ENCODE measurements at places on chromosomes 13 and 19. TPM values are rescaled to one million over a fixed set of nuclear protein-coding genes. Genes with fewer than 3 reads are reported as not detected.

DNA sequence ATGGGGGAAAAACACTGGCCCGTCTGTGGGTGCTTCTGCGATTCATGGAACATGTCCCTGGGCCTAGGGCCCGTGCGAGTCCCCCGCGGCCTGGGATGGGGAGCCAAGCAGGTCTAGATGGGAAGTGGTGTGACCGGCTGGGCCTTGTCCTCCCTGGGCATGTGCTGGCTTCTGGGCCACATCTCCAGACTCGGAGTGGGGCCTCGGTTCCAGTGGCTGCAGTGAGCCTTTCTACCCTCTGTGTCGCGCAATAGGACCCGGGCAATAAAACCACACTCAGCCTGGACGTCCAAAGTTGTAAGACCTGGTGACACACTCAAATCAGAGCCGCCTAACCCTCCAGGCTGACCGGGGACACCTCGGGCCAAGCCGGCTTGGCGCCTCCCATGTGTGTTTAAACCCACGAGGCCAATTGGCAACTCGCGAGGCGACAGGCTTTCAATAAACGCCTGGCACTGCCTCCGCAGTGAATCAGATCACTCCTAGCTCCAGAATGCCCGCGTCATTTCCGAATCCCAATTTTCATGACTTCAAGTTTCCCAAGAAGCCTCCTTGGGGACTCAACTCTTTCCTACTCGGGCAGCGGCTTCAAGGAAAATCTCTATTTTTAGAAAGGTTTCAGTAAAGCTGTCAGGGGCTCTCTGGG lies 57.3 kb downstream of the KLF2 start:
- DNase-seq: peak; percentile 33

GRCh38 chr13:92346046-92346445 lies 880.6 kb upstream of the GPC6 start:
- DNase-seq: no peak

DNA sequence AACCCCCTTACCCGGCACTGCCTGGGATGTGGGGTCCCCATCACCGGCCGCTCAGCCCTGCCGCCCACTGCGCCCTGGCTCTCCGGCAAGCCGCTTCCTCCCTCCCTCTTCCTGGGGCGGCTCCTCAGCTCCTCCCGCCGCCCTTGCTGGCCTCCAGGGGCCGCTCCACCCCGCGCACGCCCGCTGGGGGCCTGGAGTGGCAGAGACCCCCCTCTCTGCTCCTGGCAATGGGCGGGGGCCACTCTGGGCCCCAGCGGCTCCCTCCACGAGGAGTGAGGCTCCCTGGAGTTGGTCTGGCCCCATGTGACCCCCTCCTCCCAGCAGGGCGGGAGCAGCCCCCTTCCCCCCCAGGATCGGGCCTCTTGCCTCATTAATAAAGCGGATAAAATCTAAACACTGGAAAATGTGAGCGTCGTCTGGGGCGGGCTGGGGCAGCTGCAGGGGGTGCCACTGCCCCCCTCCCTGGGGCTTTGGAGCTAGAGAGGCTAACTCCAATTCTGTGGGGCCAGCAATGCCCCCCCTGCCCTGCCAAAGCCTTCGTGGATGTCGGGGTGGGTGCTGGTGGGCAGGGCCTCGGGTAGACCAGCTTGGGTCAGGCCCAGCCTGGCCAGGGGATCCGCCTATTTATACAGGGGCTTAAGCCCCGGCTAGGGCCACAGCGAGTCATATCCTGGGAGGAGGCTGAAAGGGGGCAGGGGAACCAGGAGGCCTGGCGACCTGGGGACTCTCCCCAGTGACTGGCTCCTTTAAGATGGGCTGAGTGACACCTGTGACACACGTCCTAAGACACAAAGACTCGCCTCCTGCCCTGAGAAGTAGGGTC lies at the start of gene PTGER1:
Gene PTGER1, minus strand, starts transcription at position 104 of the 823 bp plus-strand sequence. CDS start 1,034 bp downstream, outside the sequence.
- DNase-seq: no peak

GRCh38 chr19:3443840-3444694 lies 36.3 kb downstream of the SMIM24 start:
- DNase-seq: no peak

DNA sequence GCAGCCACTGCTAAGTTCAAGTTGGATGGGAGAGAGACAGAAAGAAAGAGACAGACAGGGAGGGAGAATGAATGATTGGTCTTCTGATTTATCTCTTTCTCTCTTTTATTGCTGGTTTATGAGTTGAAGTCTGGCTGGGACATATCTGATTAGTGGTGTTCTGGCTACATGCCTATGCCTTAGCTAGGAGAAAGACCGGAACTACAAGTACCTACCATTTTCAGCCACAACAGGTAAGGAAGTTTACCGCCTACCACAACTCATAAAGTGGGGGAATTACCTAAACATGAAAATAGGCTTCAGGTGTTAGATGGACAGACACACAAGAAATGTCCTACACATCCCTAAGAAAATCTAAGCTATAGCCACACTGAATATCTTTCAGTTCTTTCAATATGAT lies 36.6 kb upstream of the GPC6 start:
- DNase-seq: no peak

DNA sequence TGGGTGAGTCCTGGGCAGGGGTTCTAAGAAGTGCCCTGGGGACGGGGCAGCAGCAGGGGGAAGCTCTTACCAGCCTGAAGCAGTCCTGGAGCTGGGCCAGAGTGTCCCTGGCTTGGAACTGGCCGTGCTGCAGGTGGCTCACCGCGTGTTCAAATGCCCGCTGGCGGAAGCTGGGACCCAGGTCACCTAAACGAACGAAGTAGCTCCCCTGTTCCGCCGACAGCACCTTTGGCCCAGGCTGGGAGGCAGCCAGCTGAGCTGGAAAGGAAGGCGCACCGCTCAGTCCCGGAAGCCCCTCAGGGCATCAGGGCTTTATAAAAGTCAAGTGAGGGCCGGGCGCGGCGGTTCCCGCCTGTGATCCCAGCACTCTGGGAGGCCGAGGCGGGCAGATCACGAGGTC lies 9.6 kb downstream of the PLIN4 start:
- DNase-seq: no peak

GRCh38 chr19:29576761-29577648 lies 29.1 kb upstream of the POP4 start:
- no peak for DNase-seq

DNA sequence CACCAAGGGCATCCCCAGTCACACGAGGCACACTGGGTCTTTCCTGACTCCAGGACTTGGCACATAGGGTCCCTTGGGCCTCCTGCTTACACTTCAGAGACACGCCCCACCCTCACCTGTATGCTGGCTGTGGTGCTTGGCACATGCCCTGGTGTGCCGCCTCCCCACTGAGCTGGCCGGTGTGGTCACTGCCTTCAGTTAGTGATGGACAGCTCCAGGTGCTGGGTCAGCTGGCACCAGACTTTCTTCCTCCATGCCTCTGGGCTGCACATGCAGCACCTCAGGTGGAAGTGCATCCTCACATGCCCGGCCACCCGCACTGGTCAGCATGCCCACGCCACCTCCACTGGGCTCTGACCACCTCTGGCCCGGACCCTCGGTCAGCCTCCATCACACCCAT lies 52.9 kb downstream of the KLF2 start:
- no peak for DNase-seq

GRCh38 chr19:8501981-8502380 lies 459 bp downstream of the PRAM1 start:
- no peak for DNase-seq

DNA sequence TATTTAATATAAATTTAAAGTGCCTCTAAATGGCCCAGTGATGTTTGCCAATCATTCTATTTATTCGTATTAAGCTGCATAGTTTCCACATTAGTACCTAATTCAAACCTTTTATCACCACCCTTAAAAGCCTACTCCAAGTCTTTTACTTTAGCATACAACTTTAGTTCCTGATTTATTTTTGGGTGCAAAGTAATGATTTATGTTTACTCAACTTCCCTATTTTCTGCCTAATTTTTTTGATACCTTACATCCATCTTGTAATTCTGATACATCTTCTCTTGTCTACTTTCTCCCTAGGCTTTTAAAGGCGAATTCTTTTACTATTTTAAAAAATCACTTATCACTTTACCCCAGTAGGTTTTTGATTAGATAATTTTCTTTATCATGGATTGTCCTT lies 2651.1 kb upstream of the PCDH20 start:
- DNase-seq: no peak

GRCh38 chr13:58480061-58480460 lies 848.5 kb downstream of the PCDH17 start:
- DNase-seq: no peak

DNA sequence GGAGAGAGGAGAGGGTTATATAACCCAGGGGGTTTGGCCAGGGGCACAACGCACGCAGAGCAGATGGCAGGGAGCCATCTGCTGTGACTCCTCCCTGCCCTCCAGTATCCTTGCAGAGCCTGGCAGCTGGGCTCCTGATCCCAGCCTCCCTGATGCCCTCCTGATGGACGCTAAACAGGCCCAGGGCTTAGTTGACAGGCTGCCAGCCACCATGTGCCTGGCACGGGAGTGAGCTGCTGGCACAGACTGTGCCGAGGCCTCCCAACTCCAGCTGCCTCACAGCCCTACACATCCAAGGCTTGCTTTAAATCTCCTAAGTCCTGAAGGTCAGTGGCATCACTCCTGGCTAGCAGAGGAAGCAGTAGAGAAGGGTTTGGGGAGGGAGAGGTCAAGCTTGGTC lies 16.7 kb downstream of the SYDE1 start:
- no peak for DNase-seq

DNA sequence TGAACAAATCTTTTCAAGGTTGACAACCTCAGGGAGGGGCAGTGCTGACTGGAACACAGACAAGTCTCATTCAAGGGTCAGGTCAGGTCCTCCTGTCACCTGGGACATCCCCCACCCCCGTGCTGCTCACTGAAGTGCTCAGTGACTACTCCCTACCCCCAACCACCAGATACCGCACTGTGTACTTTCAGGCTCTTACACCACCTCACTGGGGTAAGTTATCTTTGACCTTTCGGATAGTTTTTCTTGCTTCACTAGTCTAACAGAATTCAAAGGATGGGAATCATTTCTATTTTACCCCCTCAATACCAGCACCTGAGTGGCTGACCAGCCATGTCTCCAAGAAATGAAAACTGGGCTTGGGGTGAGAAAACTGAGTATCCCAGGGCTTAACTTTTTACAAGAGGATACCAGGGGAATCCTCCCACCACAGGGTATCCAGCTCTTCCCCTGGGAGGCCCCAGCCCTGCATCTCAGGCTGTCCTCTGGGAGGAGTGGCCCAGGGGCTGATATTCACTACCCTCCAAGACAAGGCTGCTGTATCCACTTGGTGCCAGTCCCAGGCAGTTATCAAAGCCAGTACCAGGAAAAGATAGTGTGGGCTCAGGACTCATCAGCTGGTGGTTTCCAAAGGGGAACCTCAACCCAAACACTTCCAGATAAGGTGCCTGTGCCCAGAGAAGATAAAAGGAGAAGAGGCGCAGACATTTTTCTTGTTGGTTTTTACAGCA lies 2.1 kb downstream of the ZNF563 start:
- no peak for DNase-seq

- DNase-seq: no peak
Observed at GRCh38 chr13:59660582-59660981, 503.1 kb downstream of the DIAPH3 start.

DNA sequence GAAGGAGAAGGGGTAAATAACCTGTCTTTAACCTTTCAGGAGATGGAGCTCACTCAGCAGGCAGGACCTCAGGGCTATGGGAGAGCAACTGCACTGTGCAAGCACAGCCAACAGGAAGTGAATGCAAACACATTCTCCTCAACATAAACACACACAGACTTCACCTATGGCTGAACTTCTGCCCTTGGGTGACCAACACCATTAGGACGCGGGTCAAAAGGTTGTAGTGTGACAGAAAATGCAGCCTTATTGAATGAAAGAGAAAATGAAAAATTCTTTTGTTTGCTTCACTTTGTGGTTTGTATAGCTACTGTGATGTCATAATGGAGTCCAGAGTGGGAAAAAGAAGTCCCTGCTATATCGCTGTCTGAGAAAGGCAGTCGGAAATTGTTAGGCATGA lies 323.0 kb downstream of the NDFIP2 start:
- no peak for DNase-seq

- DNase-seq: no peak
Observed at GRCh38 chr19:7962644-7963268, 19.3 kb upstream of the TIMM44 start.

- DNase-seq: no peak
Observed at GRCh38 chr19:35355791-35356460, 2.3 kb upstream of the FFAR3 start.

DNA sequence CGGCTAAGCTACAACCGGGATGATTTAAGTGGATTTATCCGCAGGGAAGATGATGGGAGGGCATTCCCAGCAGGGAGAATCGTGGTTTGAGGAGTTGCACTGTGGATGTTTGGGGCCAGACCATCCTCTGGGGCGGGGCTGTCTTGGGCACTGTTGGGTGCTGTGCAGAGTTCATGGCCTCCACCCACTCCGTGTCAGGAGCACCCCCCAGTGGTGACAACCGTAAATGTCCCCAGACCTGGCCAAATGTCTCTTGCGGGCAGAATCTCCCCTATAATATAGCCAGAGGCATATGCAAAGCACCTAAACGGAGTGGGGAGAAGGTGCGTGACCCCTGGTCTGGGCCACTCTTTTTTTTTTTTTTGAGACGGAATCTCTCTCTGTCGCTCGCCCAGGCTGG lies 40.2 kb downstream of the SMIM24 start:
- no peak for DNase-seq

The DMKN gene
- not detected for total RNA-seq

The SRRM5 gene
- total RNA-seq: not detected

The CGB1 gene
- total RNA-seq: not detected

The METTL21C gene
- not detected for total RNA-seq

The ZNF121 gene
- total RNA-seq: 47.3 TPM

The JAK3 gene
- total RNA-seq: 3.0 TPM

The SLC1A6 gene
- not detected for total RNA-seq

The C5AR1 gene
- not detected for total RNA-seq

The SYT3 gene
- 0.04 TPM for total RNA-seq
